ENCODE measurements at places on chromosomes 1 and 21.

GRCh38 chr21:29235714-29236197 is 63.0 kb upstream of the BACH1 start:
- no peak for DNase-seq

GRCh38 chr1:75341537-75341936 is 207.3 kb downstream of the LHX8 start:
- no peak for DNase-seq

DNA sequence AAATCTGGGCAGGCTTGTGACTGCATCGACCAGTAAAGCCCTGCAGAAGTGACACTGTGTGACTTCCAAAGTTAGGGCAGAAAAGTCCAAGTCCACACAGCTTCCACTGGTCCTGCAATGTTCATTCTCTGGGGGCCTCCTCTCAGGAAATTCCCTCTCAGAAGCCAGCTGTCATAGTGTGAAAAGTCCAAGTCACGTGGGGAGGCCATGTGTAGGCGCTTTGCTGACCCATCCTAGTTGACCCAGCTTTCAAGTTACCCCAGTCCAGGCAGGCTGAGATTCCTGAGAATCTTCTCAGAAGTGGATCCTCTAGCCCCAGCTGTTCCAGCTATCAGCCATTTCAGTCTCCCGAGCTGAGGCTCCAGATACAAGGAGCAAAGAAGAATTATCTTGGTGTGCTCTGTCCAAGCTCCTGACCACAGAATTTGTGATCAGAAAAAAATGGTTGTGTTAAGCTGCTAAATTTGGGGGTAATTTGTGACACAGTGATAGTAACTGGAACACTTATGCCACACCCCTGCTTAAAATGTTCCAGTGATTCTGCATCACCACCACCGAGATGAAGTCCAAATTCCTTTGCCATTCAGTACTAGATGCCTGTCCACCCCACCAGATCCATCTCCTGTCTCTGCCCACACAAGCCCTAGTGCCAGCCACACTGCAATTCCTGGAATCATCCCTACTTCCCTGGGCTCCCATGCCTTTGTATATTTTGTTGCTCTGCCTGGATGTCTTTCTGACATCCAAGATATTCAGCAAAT is 2.5 kb upstream of the STUM start:
- DNase-seq, result no peak

DNA sequence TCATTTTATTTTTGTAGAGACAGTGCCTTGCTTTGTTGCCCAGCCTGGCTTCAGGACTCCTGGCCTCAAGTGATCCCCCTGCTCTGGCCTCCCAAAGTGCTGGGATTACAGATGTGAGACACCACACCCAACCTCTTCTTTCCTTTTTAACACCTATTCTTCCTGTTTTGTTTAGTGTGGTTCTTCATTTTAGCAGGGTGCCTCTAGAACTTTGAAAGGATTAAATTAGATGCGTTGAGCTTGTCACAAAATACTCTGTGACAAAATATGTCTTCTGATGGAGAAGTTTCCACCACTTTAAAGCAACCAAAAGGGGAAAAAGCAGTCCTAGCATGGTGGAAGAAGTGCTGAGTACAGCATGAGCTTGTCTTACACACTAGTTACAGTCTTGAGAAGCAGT is 42.0 kb downstream of the CDC14A start:
- DNase-seq, result no peak

- no peak for DNase-seq
Observed at GRCh38 chr21:29386803-29387202, 88.1 kb downstream of the BACH1 start.

- peak; percentile 94 for DNase-seq
Observed at GRCh38 chr1:229225331-229225782, 45.6 kb upstream of the RAB4A start.

GRCh38 chr1:32701421-32701911 is 1.1 kb downstream of the SYNC start:
- DNase-seq, result no peak

- DNase-seq, result no peak
Observed at GRCh38 chr21:38037416-38037815, 121.2 kb upstream of the KCNJ6 start.

DNA sequence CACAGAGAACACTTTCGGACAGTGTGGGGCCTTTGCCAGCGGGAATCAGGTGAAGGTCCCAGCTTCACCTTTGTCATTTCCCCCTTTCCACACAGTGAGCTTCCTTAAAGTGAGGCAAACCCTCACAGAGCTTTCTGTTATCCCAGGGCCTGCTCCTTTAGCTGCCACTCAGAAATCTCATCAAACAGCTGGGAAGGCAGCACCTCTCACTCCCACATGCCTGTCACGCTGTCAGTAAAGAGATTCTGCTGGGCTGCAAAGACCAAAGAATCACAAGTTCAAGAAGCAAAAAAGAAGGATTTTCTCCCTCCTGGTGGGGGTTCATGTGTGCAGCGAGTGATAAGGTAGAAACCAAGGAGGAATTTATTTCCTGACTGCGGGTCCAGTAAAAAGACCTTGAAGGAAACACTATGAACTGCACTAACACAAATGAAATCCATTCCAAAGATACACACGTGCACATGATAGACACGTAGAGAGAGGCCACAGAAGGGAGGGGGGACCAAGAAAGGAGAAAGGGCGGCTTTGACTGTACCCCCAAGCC is 44.0 kb downstream of the HTR6 start:
- no peak for DNase-seq

DNA sequence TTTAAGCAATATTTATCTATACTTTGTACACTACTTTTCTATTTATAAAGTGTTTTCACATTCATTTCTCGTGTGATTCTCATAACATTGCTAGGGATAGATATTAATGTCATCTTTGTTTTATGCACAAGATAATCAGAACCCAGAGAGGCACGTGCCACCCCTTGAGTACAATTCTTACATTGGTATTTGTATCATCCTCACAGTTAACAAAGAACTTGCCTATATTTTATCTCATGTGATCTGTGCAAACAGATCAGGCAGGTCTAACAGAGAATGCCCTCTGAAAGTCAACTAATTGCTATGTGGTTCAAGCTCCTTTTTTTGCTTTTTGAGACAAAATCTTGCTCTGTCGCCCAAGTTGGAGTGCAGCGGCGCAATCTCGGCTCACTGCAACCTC is 604.5 kb downstream of the LMO4 start:
- DNase-seq, result no peak

DNA sequence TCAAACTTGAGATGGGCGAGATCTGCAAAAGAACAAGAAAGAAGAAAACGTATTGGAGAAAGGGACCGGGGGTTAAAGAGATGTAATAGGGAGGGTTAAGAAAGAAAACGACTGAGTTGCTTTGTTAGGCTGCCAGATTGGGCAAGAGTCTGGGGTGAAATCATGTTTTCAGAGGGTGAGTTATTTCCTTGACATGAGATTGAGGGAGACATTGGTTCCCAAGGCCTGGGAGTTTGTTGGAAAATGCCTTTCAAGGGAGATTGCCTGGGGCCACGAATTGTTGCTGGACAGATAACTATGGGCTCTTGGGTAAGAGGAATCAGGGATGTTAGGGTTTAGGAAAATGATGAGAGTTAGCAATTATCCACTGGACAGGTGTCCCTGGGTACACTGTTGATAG is 776 bp upstream of the CADM3 start:
- DNase-seq, result peak; percentile 71

- DNase-seq, result no peak
Observed at GRCh38 chr1:61253912-61254633, 171.7 kb downstream of the NFIA start.

DNA sequence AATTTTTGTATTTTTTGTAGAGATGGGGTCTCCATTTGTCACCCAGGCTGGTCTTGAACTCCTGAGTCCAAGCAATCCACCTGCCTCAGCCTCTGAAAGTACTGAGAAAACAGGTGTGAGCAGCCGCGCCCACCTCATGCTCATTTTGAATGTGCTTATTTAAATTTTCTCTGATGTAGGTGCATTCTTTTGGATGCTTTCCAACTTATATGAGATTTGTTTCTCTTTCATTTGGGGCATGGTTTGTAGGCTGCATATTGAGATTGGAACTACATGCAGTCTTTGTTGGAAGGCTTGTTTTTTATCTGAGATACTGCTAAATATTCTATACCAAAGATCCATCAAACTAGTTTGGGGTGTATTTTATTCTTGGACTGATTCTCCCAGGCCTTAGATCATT is 81.0 kb upstream of the IVNS1ABP start:
- no peak for DNase-seq

Data from islet precursor cell (in vitro differentiated cells).